ENCODE measurements at places on chromosomes 7 and 10.

DNA sequence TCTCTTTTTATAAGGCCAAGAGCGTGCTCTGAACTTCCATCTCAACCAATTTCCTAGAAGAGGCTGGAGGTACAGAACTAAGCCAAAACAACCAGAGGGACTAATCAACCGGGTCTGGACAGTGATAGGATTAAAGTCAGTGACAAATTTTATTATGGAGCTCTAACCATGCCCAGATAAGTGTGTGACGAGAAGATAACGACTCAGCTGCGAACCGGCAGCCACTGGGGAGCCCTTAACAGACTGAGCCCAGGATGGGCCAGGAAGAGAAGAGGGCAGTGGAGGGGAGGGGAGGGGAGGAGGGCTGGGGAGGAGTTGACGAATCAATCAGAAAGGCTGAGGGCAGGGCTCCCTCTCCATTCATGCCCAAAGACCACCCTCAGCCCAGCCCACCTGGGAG, 119.9 kb downstream of the PLXNA4 start:
- DNase-seq, result no peak

GRCh38 chr7:2468227-2468626, 8.0 kb downstream of the GRIFIN start:
- DNase-seq, result no peak

- no peak for DNase-seq
Observed at GRCh38 chr7:82442492-82443035, 1.0 kb downstream of the CACNA2D1 start.

DNA sequence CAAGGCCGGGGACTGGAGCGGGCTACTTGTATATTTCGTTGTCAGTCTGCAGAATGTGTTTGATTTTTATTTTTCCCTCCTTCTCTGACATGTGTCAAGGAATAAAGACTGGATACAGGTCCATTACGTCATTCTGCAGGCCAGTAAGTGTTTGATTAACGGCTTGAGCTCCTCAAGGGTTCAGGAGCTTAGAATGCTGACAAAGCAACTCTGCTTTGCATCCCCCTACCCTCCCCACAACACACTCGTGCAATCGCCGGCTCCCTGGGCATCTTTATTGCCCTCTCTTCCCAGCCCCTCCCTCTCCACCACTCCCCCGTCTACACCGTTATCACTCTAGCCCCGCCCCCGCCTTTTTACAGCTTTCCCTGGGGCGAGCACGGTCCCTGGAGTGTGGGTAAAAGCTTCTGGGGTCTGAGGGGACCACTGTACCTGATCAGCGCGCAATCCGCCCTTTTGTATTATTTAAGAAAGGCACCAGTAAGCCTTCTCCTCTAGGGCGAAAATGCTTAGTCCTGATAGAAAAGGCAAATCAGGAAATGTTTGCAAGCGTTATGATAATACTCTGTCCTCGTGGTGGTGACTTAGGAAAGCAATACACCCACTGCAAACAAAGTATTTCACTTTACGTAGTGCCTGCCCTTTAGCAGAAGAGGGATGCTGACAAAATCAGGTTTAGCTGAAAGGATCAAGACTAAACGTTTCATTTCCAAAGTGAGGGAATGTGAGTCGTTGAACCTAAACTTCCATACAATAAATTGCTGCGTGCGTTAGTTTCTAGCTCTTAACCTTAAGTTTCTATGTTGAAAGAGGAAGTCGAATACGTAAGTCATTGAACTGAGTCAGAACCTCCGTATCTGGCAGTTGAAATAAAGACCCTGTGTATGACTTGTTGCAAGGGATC, 1.4 kb upstream of the CREB5 start:
- DNase-seq, result no peak

DNA sequence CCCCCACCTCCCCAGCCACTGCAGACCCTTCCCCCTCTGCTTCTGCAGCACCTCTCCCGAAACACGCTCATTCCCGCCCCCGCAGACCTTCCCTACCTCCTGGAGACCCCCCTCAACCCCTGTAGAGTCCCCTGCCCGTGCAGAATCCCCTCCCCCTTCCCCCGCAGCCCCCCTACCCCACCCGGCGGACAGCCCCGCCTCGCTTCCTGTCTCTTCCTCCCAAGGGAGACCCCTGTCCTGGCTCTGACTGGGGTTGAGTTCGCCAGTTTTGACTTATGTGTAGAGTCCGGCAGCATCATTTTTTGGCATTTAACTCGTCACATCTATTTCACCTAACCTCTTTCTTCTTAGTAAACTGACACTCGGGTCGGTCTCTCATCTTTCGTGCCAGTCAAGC, 54.0 kb downstream of the ALOX5 start:
- no peak for DNase-seq

DNA sequence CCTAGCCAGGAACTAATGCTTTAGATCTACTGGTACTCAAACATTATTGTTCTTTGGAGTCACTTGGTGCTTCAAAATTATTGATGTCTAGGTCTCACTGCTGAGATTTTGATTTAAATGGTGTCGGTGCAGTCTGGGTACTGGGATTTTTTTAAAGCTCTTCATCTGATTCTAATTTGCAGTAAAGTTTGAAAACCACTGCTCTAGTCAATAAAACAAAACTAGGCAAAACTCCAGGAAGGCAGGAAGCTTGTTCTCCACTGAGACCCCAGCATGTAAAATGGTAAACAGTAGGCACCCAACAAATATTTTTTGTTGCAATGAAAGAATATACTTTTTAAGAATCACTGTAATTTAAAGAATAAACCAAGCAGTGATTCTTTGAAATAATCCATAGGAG, 49.7 kb downstream of the ADD3 start:
- DNase-seq, result no peak

- DNase-seq, result no peak
Observed at GRCh38 chr7:36072620-36073019, 80.4 kb upstream of the EEPD1 start.

GRCh38 chr10:339038-339391, 203.8 kb downstream of the ZMYND11 start:
- no peak for DNase-seq

- DNase-seq, result no peak
Observed at GRCh38 chr7:87325576-87326370, 19.7 kb upstream of the CROT start.

GRCh38 chr7:1121886-1122831, 34.2 kb downstream of the GPER1 start:
- no peak for DNase-seq

DNA sequence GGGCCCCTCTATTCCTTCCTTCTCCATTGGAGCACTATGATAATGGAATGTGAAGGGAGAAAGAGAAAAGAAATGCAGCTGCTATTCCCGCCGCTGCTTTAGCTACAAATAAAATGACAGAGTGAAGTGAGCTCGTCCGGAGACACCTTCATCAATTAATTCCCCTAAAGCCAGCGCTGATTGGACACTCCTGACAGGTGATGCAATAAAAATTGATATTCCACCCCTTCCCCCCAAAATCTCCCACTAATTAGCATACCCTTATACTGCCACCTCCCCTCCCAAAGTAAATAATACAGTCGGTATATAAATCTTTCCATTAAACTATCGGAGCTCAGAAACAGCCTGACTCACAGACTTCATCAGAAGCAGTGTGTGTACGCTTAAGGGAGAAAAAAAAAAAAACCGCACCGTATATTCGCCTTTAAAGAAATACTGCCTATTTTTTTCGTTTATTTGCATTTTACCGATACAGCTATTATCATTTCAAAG, 7.3 kb downstream of the SKIDA1 start:
- DNase-seq, result no peak

- DNase-seq, result no peak
Observed at GRCh38 chr10:87927091-87927490, 63.7 kb downstream of the PTEN start.

- no peak for DNase-seq
Observed at GRCh38 chr7:121322460-121322859, 6.3 kb upstream of the WNT16 start.

- no peak for DNase-seq
Observed at GRCh38 chr7:105130048-105130447, 116.0 kb downstream of the KMT2E start.

- DNase-seq, result no peak
Observed at GRCh38 chr10:55305285-55305684, 504.3 kb upstream of the PCDH15 start.

- no peak for DNase-seq
Observed at GRCh38 chr10:86036544-86036831, 330.1 kb downstream of the GRID1 start.

GRCh38 chr7:143901332-143901667, 676 bp downstream of the TCAF1 start:
- DNase-seq, result no peak

DNA sequence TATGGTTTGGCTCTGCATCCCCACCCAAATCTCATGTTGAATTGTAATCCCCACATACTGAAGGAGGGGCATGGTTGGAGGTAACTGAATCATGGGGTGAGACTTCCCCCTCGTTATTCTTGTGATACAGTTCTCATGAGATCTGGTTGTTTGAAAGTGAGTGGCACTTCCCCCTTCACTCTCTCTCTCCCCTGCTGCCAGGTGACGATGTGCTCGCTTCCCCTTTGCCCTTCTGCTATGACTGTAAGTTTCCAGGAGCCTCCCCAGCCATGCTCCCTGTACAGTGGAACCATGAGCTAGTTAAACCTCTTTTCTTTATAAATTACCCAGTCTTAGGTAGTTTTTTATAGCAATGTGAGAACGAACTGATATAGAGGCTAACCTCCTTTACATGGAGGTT, 16.6 kb downstream of the PLPP4 start:
- no peak for DNase-seq

All from GM19239 (cell line).